ENCODE measurements at places on chromosomes 1 and 21.

DNA sequence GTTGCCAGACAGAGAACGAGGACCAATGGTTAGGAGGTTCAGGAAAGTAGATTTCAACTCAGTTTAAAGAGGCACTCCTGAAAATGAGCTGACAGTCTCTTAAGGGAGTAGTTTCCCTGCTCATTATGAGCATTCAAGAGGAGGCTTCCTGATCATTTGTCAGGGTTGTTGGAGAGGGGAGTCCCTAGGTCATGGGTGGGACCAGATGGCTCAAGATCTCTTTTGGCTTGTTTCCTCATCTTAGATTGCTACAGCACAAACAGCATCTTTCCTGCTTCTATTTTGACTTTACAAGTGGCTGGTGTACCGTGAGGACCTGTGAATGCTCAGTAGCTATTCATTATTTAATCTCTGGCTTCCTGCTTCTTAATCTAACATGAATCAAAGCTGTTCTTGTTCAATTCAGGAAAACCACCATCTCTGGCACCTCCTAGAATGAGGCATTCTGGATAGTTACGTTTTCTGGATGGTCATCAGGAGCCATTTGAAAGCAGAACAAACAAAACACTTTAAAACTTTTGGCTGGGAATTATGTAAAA lies 47.6 kb downstream of the PEX14 start:
- DNase-seq: no peak

GRCh38 chr1:31529999-31530684 lies 46.2 kb upstream of the TINAGL1 start:
- DNase-seq: no peak

- DNase-seq: no peak
Observed at GRCh38 chr1:226891346-226891745, 20.9 kb downstream of the PSEN2 start.

DNA sequence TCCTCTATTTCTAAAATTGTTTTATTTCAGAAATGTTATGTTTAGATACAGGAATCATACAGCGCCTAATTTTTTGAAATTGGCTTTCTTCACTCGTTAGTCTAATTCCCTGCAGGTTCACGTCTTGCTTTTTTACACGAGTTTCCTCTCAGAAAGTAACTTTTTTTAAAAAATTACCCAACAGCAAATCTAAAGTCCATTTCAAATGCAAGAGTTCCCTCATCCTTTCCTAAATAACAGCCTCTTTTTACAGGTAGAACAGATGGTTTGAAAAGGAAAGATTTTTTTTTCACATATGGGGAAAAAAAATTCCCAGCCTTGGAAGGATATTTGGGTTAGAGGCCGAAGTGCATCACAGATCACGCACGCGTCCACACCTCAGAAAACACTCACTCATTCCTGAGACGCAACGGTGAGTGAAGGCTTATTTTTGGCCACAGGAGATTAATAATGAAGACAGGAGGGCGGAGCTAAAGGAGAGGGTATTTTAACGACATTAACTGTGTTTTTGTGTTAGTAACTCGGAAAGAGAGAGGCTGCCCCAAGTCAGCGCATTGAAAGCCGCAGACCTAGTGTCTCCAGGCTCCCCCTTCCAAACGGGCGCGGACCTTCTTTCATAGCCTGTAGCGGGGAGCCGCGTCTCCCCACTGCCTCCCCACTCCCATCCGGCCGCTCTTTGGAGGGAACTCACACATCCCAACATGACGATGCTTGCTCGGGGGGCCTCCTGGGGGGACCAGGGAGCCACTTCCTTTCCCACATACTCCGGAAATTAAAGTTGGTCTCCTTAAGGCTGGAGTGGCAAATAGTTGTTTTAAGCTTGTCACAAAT lies 969 bp upstream of the RIPK4 start:
- DNase-seq: no peak

DNA sequence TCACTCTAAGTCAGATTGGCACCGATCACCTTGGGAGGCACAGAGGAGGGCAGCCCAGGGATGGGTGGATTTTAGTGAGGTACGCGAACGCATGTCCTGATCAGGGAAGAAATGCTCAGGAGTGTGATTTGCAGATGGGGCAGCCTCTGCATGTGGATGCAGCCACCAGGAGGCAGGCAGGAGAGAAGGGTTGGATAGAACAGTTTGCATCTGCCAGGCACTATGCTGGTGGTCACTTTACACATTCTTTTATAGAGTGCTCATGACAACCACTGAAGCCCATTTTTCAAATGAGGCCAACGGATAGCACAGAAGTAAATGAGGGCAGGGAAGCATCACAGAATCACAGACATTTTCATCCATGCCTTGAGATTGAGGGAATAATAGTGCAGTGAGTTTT lies 5.7 kb downstream of the LAMB3 start:
- DNase-seq: no peak

- no peak for DNase-seq
Observed at GRCh38 chr1:107450899-107451664, 310.2 kb downstream of the NTNG1 start.

DNA sequence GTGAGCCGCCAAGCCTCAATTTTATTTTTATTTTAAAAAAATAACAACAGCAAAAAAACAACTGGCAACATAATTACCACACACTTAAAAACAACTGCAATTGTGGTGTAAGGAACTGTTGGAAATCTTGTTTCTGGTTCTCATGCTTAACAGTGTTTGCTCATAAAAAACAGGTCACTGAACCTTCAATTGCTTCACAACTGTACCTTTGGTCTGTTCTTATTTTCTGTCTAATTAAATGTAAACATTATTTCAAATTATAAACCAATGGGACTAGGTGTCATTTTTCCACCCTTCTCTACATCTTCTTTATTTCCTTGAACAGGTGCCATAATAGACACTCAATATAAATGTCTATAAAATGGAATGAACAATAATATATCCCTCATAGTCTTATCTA lies 68.4 kb upstream of the CHRM3 start:
- DNase-seq: no peak

- DNase-seq: no peak
Observed at GRCh38 chr1:231885209-231885854, 258.7 kb downstream of the DISC1 start.

DNA sequence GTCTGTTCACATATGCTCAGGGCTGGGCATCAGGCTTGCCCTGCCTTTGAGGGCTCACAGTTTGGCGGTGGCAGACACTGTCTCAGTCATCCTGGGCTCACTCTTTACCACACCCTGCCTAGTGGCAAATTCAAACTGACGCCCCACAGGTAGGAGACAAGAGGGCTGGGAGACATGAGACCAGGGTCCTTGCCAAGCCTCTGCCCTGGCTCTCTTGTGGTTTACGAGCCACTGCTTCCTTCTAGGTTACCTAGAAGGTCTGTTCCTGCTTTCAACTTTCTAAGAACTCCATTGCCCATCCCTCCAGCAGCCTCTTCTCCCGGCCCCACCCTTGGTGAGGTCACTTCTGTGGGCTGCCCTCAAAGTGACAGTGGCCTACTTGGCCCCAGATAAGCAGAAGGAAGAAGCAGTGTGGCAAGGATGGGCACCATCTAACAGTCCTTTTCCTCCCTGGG lies 10.5 kb downstream of the KIF21B start:
- peak; percentile 52 for DNase-seq

DNA sequence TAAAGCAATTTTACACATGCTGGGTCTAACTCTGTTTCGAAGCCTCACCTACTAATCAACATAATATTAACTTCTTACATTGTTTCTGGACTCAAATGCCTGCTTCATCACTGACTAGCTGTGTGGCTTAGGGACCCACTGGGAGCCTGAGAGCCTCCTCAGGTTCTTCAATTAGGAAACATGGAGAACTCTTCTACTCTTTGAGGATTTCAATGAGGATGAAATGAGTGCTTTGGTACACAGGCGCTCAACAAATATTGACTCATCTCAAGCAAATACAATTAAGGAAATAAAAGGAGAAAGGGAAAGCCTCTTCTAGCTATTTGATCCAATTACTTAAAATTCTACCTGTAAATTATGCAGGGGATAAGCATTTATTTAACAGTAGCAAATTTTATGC lies 84.4 kb upstream of the JAK1 start:
- no peak for DNase-seq

GRCh38 chr1:171909711-171910110 lies 68.4 kb downstream of the DNM3 start:
- no peak for DNase-seq

DNA sequence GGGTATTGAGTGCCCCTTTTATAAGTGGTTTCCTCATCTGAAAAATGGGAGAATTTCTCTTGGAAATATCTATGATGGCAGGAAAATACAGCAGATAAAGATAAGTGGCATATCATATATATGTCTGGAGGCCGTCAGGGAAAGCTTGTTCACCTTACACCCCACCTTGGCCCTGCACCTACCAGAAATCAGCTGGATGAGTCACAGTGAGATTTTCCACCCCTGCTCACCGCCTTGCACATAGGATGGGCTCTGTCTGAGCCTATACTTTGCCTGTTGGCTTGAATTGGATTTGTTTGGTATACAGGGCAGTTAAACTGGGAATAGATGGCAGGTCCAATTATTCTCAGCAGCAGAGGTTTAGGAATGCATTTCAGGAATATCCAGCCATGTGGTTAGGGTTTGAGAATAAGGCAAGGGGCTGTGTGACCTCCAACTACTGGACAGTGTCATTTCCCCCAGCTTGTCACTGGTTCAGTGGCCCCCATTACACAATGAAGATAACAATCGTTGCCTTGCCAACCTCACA lies at the start of gene SPATA21:
TSS of gene SPATA21 (minus strand) at position 479 of the 529 bp plus-strand sequence. CDS start 6,053 bp downstream, outside the sequence.
- no peak for DNase-seq

- no peak for DNase-seq
Observed at GRCh38 chr1:47508702-47509431, 71.0 kb downstream of the FOXD2 start.

DNA sequence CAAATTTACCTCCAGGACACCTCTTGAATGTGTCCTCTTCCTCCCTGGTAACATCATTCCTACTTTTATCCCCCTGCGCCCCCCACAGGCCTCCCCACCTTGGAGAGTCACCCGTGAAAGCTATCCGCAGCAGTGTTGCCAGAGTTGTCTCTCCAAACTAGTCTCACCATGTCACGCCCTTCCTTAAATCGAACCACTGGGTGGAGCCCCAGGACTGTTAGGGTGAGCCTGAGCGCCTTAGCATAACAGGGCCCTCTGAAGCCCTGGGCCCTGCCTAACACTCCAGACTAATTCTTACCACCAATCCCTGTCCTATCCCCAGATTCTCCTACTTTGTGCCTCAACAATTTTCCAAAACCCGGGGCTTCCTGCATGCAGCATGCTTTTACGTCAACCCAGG lies 35.0 kb downstream of the HSD3B2 start:
- no peak for DNase-seq

Measured in activated CD4-positive, alpha-beta T cell treated with anti-CD3 and anti-CD28 coated beads, Interleukin-2, Interleukin-6, amounts not matched to agents 100 ng/mL and 50 ng/mL, durations not matched to agents 16 hours and 8 hours (primary cell).